HS-5 (cell line): ENCODE measurements at places on chromosomes 2 and 18.
A peak's percentile ranks its signal among the peaks of the same experiment; 100 is the strongest.

DNA sequence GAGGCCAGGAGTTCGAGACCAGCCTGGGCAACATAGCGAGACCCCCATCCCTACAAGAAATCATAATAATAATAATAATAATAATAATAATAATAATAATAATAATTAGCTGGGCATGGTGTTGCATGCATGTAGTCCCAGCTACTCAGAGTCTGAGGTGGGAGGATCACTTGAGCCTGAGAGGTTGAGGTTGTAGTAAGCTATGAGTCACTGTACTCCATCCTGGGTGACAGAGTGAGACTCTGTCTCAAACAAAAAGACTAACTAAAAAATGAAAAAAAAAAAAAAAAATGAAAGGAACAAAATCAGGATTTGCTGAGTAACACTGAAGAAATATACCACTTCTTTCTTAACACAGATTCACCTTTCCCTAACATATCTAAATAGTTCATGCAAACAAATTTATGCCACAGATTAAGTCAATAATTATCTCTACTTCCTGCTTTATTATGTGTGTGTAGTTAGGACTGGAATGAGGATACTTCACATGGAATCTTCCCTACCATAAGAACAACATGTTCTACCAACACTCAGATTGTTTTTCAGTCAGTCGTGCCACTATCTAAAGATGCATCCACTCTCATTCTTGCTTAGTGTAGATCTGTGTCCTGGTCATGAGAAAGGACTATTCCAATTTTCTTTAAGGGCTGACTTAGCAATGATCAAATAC lies 928.7 kb downstream of the SLC4A3 start:
- DNase-seq = peak; percentile 6

DNA sequence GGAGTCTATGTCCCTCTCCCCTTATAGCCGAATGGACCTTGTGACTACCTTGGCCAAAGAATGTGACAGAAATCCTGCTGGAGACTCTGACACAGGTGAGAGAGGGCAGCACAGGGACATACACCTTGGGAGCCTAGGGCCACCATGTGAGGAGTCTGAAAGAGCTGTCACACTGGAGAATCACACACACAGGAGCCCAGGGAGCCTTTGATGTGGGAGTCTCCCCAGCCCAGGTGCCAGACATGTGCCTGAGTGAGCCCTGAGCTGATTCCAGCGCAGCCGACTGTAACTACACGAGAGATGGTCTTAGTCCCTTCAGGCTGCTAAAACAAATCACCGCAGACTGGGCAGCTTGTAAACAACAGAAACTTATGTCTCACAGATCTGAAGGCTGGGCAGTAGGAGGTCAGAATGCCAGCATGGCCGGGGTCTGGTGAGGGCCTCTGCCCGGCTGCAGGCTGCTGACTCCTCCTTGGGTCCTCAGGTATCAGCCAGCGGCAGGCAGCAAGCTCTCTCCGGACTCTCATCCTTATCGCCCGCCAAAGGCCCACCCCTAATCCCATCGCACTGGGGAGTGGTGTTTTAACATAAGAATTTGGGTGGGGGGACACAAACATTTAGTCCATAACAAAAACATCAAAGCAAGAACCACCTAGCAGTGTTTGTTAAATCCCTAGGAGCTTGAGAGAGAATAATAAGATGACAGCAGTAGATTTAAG lies 63.8 kb upstream of the GPR45 start:
- no peak for DNase-seq

- DNase-seq = no peak
These were observed 262.4 kb upstream of the SLC14A2 start for GRCh38 chr18:45352874-45353273.

- peak; percentile 6 for DNase-seq
These were observed at the start of gene OSR1 for GRCh38 chr2:19358242-19359020. OSR1 (minus strand) TSS chr2:19358623; CDS start chr2:19353805, 4,818 bp downstream.

GRCh38 chr2:147224070-147224469 lies 620.8 kb upstream of the ACVR2A start:
- DNase-seq = peak; percentile 47

- no peak for DNase-seq
These were observed 18.1 kb upstream of the CREG2 start for GRCh38 chr2:101405351-101405899.

GRCh38 chr2:153770359-153770991 lies 101.2 kb upstream of the GALNT13 start:
- DNase-seq = no peak

DNA sequence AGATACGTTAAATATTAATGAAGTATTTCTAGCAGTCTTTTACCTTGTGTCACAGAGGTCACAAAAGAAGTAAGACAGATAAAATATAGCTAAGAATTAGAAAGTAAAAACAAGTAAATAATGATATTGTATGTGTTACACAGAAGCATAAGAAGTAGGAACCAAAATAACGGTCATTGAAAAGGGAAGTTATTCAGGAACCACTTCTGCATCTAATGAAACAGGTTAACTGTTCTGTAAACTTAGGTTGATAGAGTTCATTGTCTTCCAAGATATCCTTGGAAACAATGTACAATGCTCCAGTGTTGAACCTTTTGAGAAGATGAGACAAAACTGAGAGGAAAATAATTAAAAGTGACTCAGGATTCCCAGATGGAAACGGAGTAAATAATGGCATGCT lies 57.1 kb upstream of the CD302 start:
- no peak for DNase-seq

DNA sequence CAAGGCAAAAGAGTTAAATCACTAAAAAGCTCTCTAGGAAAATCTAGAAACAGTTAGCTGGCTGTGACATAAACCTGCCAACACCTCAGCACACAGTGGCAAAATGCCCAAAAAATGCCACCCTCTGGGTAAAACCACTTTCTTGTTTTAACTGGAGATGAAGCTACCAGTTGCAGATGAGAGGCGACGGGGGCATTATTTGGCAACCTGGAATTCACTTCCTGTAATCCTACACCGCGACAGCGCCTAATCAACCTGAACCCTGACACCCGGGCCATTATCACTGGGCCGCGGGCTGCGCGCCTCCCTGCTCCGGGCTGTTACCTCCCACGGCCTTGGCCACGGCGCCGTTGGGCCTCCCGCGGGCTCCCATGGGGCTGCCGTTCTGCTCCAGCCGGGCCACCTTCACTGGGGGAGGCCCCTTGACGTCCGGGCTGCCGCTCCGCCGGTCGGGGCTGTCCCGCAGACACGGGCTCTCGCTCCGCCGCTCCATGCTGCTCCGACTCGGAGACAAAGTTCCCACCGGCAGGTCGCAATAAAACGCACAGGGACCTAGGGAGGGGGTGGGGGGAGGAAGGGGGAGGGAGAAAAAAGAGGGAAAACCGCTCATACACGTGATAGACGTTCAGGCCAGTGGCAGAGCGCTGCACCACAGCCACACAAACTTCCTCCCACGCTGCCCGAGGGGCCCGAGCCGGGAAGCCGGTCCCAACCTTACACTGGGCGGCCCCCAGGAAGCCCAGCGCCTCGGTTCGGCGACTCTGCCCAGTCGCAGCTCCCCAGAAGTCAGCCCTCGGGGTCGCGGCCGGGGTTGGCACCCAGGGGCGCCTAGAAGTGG lies 2.0 kb downstream of the SATB2 start:
- DNase-seq = no peak

GRCh38 chr2:207258263-207258991 lies 92.7 kb upstream of the KLF7 start:
- peak; percentile 97 for DNase-seq

DNA sequence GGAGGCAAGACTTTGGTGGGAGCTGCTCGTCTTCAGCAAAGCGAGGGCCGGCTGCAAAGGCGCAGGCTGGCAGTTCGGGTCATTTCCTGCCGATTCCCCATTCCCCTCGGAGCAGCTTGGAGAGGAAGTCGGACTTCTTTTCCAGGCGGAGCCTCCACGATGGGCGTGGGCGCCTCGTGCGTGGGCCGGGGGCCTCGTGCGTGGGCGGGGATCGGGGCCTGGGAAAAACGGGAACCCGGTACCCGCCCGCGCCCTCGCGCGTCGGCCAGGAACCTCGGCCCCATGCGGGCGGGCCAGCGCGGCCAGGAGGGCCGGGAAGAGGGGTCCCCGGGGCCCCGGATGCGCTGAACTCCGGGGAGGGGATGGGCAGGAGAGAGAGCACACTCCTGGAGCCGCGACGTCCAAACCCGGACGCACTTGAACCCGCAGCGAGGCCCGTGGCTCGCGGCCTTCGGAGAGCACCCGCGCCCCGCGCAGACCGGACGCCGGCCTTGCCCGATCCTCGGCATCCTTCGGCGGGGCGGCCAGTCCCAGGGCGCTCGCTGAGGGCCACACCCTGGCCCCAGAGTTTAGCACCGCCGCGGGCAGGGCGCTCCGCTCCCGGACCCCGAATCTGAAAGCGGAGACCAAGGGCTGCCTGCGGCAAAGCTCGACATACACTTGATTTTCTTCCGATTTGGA lies 368.4 kb downstream of the MTX2 start:
- DNase-seq = peak; percentile 62

GRCh38 chr18:22637787-22638186 lies 220.1 kb upstream of the CTAGE1 start:
- DNase-seq = peak; percentile 82

DNA sequence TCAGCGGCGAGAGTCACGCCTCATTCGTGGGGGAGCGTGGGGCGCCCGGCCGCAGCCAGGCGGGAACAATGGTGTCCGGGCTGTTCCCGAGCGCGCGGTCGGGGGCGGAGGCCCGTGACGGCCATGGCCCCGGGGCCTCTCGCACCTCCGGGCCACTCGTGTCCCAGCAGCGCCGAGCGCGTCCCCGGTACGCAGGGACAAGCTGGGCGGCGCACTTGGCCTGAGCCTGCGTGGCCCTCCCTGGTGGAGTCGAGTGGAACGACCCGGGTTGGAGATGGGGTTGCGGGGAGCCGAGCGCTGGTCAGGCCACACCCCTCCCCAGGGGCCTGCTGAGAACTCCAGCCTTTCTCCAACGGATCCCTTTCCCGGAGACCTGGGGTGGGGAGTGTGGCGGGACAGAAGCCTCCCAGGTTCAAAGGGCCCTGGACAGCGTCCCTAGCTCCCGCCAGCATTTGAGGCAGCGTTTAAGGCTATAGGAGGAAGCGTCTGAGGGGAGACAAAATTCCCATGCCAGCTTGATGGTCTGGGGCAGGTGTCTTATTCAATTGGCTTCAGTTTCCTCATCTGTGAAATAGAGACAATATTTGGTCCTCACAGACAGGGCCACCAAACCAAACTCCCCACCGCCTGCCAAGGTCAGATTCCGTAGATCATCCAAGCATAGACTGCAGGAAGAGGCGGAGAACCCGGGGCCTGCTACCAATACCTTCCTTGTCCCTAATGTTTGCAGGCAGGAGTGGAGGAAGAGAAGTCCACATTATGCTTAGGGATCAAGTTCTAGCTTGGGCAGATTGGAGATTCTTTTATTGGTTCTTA lies 553 bp downstream of the CNDP2 start:
- peak; percentile 6 for DNase-seq

DNA sequence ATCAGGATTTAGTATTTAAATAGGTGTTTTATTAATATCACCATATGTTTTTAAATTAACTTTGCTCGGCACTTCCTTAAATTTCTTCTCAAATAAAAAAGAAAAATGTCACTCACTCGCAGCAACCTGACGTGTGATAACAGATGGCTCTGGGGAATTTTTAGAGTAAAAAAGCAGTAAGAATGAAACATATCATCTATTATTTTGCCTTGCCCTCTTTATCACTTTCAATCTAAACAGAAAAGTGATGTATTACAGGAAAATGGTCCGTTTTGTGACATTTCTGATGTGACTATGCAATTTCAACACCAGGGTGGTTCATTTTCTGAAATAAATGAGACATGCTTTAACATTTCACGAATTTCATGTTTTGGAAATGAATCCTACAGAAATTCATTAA lies 1368.0 kb upstream of the LRRTM1 start:
- no peak for DNase-seq

GRCh38 chr2:223976635-223977226 lies 19.5 kb downstream of the MRPL44 start:
- DNase-seq = peak; percentile 52

DNA sequence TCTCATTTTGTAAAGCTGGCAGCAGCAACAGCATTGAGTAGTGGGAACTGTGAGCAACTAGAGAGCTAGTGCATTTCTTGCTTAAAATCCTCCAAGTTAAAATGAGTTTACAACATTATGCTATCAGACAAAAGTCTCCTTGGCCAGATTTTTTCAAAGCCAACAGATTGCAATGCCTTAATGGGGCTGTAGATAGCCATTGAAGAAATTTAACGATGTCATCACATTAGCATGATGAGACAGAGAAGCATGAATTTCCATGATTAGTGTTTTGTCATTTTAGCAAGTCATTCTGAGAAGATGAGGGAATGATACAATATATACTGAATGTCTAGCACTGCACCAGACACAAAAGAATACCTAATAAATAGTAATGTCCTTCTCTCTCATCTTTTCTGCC lies 307.5 kb upstream of the REG3G start:
- DNase-seq = no peak

- DNase-seq = no peak
These were observed 24.0 kb upstream of the ZNF516 start for GRCh38 chr18:76518860-76519538.

GRCh38 chr2:27807476-27807875 lies 36.0 kb downstream of the MRPL33 start:
- DNase-seq = no peak

GRCh38 chr2:47309472-47309951 lies 93.4 kb upstream of the MSH2 start:
- no peak for DNase-seq

DNA sequence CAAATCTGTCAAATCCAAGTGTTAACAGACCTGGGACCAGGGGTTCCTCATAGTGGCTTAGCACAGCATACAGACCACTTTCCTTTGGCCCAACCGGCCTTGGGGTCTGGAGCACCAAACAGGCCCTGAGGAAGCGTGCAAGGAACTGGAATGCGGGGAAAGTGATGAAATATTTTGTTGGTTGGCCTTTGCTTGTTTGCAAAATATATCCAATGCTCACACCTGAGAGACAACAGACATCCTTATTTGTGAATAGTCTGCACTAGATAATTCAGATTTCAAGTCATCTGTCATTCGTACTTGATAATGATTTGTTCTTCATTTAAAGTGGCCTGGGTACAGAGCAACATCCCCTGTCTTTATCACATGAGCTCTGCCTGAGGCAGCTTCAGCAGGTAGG lies 43.5 kb downstream of the ABCG8 start:
- DNase-seq = no peak

DNA sequence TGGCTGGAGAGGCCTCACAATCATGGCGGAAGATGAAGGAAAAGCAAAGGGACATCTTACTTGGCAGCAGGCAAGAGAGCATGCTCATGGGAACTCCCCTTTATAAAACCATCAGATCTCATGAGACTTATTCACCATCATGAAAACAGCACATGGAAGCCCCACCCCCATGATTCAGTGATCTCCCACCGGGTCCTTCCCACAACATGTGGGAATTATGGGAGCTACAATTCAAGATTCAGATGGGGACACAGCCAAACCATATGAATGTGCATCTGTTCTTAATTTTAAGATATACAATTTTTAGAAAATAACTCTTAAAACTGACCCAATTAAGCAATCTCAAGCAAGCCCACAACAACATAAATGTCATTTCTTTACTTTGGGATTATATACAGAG lies 12.6 kb downstream of the C18orf63 start:
- no peak for DNase-seq

DNA sequence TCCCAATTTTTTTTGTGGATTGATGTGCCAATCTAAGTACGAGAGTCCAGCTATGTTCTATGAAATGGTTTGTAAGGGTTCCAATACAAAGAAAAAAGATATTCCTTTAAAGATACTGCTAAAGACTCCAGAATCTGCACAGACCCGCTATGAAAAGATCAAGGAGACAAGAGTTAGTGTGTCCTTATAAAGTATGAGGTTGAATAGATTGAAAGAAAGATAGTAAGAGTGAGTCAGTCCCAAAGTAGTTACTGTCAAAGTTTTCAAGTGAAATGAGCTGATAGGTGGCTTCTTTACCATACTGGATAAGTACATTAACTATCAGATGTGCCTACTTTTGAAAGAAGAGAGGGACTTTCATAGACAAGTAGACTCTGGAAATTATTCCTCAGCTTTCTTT lies 17.9 kb upstream of the EHBP1 start:
- DNase-seq = no peak
